ENCODE measurements at places on chromosomes 2 and 18.

DNA sequence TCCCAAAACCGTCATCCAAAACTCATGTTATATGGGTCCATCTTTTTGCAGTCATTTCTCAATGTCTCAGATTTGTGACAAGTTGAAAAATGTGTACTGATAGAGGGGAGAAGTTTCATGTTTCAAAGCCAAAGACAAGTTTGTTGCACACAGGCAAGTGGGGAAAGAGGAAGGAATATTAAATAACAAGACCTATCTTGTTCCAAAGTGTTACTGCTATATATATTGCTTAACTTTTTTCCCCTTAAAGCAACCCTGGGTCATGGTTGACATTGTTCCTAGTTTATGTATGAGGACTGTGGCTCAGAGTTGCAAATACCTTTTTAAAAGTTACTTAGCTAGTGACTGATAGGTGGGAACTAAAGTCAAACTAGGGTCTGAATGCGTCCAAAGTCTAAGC is 1.7 kb downstream of the ITGA4 start:
- DNase-seq = no peak

- DNase-seq = no peak
Observed at GRCh38 chr2:32738939-32739338, 111.1 kb downstream of the TTC27 start.

DNA sequence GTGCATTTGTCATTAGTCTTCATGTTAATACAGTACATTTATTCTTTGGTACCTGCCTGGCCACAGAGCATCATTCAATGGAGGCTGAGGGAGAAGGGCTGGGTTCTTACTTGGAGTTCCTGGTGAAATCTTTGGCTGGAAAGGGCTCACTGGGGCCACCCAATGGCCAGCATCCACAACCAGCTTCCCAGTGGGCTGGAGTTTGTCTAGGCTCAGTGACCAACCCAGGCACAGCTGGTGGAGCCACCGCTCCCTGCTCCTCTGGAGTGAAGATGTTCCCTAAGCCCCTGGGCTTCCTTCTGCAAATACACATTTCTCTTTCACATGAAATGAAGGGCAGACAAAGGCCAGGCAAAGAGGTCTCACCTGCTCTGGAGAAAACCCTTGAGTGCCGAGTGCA is 34.4 kb downstream of the EHD3 start:
- no peak for DNase-seq

DNA sequence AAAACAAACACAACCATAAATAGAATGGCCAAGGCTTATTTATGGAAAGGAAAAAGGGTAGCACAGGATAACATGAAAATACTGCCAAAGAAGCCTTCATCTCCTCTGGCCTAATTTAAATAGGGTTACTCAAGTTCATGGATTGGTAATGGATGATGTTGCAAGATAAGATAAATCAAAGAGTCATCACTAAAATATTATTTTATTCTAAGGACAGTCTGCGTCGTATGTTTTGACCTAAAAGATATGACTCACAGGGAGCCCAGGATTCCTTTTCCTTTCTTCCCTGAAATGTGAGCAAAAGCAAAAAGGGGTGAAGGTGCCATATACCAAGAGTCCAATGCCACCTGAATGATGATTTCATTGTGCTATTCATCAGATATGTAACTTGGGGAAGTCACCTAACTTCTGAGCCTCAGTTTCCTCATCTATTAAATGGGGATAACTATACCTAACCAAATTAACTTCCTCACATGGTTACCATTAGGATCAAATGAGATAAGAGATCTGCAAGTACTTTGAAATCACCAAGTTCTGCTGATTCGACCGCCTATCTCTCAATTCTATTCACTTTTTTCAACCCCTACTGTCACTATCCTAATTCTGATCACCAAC is 137.7 kb downstream of the THADA start:
- no peak for DNase-seq

DNA sequence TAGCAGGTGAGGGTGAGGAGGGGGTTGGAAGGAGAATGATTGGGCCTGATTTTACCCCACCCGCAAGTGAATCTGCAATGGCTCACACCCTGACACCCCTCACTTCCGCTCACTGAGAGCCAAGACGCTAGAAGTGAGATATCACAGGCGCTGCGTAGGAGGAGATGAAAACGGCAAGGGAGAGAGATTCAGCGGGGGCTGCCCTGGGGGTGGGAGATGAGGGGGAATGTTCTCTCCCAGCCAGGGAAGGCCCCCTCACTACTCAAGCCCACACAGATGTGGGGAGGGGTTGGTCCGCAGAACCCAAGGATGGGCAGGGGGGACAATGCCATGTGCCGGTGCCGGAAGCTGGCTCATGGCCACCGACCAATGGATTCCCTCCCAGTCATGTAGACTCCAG is 32.9 kb downstream of the LOXHD1 start:
- DNase-seq = no peak

GRCh38 chr2:20565623-20566236 is 85.2 kb downstream of the HS1BP3 start:
- no peak for DNase-seq

DNA sequence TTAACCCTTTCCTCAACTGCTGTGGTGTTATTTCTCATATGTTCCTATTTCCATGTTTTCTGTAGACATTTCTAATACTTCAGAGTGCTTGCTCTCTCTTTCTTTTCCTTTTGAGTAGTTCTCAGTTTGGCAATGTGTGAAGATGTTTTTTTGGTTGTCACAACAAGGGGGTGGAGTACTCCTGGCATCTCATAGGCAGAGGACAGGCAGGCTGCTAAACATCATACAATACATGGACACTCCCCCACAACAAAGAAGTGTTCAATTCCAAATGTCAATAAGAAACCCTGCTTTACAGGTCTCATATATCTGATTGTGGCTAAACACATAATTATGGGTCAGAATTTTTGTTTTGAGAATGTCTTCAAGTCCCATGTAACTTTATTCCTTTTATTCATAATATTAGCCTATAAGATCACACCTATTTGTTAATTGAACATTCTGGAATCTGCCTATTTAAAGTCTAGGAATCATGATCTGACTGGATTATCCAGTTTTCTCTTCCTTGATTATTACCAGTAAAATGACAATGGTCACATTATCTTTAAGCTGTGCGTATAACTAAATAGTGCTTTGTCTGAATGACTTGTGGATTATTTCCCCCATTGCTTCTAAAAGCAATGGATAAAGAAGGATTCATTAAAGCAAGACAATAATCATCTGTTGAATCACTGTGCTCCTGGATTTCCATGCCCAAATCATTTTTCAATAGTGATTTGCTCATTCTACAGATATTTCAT is 46.8 kb upstream of the ITPRID2 start:
- DNase-seq = no peak

DNA sequence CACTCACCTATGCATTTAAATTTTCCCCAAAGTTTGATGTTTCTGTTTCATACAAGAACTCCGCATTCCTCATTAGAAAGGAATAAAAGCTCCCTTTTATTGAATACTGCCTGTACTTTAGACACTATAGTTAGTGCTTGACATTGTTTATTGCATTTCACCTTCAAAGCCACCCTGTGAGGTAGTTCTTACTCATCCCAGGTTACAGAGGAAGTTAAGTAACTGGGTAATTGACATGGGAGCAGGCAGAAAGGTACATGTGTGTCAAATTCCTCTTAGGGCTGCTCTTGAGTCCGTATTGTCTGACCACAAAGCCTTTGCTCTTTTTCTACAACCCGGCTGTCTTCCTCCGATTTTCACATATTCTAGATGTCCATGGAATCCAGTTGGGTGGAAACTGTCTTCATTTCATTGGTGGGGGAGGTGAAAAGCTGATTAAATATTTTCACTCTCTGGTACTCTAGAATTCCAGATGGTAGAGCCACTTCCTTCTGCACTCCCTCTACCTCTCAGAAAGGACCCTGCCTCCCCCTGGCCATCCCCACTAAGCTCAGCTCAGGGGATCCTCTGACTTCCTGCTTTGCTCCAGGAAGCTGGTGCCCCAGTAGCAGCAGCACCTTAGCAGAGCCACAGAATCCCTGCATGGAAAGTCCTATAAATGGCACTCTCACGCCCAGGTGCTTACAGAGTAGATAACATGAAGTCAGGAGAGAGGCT is 319.2 kb downstream of the LRATD1 start:
- no peak for DNase-seq

- peak; percentile 20 for DNase-seq
Observed at GRCh38 chr2:151238527-151239487, 22.9 kb downstream of the RBM43 start.

- no peak for DNase-seq
Observed at GRCh38 chr2:30022444-30023071, 101.2 kb upstream of the ALK start.

- DNase-seq = no peak
Observed at GRCh38 chr18:11541179-11541578, 68.2 kb upstream of the SLC35G4 start.

DNA sequence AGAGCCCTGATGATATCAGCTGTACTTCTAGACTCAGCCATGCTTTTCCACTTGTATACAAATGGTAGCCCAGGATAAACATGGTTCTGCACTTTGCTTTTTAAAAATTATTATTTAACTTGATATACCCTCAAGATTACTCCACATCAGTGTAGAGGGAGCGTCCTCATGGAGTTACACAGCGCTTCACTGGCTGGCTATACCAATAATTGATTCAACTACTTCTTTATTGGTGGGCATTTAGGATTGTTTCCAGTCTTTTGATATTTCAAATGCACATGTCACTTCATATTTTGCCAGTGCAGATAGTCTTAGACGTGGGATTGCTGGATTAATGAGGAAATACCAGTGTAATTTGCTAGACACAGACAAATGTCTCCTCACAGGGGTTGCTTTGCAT is 10.8 kb upstream of the NEDD4L start:
- DNase-seq = no peak

DNA sequence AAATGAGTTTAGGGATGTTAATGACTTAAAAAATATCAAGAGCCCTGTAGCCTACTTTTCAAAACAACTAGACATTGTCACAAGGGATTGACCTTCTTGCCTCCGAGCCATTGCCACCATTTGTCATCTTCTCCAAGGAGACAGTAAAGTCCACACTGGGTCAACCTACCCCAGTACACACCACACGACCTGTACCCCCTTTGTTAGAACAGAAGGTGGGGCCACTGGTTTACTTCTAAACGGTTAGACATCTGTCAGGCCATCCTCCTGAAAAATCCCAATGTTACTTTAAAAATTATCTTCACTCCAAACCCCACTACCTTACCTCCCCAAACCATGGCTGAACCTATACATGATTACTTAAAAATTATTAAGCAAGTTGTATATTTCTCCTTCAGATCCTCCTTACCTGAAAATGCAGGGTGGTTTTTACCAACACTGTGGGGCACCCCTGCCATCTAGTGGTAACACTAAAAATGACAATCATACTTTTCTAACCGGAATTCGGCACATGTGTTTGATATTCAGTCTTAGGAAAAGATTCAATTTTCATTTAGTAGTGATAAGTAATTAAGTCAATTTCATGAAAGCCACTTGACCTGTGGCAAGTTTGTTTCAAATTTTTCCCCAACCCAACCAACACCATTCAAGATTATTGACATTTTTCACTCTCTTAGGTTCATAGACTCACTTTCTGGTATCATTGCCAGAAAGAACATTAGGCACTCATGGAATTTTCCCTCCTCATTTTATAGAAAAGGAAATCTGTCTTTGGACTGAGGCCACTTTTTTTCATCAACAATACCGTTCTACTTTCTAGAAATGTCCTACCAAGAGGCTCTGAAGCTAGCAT is 265.3 kb upstream of the PKDCC start:
- DNase-seq = peak; percentile 17

DNA sequence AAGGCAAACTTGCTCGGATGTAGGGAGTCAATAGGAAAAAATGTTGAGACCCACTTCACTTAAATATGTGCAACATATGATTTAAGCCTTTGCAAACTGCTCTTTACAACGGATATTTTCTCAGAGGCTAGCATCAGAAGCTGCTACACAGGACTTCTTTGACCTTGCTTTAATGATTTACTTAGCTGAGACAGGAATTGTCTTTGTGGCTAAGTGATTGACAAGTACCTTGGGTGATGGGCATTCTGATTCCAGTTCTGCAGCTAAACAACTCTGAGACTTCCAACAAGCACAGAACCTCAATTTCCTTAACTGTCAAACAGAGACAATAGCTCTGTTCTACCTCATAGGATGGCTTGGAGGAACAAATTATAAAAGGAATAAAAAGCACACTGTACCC is 150.2 kb downstream of the NCKAP5 start:
- no peak for DNase-seq

DNA sequence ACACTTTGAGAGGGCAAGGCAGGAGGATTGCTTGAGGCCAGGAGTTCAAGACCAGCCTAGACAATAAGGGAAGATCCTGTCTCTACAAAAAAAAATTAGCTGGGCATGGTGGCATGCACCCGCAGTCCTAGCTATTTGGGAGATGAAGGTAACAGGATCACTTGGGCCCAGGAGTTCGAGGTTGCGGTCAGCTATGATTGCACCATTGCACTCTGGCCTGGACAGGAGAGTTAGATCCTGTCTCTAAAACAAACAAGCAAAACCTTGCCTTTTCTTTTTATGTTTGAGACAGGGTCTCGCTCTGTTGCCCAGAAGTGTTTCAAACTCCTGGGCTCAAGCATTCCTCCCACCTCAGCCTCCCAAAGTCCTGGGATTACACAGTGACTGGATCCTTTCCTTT is 14.5 kb upstream of the THADA start:
- no peak for DNase-seq

GRCh38 chr2:71511776-71512175 is 58.4 kb downstream of the DYSF start:
- no peak for DNase-seq

GRCh38 chr2:33365264-33365970 is 111.0 kb upstream of the RASGRP3 start:
- no peak for DNase-seq

GRCh38 chr18:80022613-80023012 is 11.6 kb upstream of the RBFA start:
- DNase-seq = no peak

DNA sequence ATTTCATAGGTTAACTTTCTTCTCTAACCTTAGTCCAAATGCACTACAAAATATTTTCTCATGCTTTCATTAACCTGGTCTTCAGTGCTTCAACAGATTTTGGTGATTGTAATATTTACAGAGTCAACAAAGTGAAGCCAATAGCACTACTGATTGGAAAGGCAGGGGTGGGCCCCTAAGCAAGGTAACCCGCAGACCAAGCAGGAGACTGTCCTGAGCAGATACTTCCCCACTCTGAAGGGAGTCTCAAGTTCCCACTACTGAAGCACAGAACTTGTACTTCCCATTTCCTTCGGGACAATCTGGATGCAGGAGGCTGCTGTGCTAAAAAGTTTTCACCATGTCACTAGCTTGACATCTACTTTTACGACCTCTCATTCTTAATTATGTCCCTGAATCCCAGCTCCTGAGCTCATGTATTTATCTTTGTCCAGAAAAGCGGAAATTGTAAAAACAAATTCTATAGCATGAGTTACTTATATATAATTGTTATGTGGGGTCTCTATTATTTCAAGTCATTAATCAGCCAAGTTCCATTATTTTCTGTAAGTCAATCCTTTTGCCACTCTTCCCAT is 311.6 kb upstream of the REV1 start:
- DNase-seq = no peak
